ENCODE measurements at places on chromosomes 3 and 15.
A peak's percentile ranks its signal among the peaks of the same experiment; 100 is the strongest.

- DNase-seq = no peak
Observed at GRCh38 chr3:126370606-126371005, 13.4 kb upstream of the KLF15 start.

DNA sequence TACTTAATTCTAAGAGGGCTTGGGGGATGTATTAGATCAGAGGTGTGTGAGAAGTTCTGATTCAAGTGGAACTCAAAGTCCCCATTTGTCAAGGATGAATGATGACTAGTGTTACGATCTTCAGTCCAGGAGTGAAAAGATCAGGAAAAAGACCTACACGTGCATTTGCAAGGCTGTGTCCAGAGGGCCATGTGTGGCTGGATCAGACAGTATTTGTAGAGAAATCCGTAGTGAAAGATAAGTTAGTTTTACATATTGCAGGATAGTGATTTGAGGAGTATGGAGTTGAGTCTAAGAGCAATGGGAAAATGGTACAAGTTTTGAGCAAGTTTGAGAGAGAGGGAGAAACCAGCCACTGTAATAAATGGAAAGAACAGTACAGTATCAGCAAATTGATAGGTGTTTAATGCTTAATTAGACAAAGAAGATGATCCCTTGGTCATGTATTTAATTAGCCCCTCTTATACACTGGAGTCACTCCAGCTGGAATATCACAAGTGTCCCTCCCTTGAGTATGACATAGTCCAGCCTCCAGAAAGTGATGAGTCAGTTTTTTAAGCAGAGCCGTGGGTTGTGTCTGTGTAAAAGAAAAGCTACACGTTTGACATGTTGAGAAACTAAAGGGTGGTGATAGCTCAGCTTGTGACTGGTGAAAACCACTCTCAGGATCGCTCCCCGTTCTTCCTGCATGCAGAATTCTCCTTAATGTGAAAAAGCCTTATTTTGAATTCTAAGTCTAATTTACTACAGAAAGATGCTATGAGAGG, 348.8 kb downstream of the ROBO1 start:
- no peak for DNase-seq

- DNase-seq = no peak
Observed at GRCh38 chr3:60107275-60107674, 1057.5 kb upstream of the CFAP20DC start.

GRCh38 chr15:53955396-53955795, 22.8 kb upstream of the UNC13C start:
- no peak for DNase-seq

DNA sequence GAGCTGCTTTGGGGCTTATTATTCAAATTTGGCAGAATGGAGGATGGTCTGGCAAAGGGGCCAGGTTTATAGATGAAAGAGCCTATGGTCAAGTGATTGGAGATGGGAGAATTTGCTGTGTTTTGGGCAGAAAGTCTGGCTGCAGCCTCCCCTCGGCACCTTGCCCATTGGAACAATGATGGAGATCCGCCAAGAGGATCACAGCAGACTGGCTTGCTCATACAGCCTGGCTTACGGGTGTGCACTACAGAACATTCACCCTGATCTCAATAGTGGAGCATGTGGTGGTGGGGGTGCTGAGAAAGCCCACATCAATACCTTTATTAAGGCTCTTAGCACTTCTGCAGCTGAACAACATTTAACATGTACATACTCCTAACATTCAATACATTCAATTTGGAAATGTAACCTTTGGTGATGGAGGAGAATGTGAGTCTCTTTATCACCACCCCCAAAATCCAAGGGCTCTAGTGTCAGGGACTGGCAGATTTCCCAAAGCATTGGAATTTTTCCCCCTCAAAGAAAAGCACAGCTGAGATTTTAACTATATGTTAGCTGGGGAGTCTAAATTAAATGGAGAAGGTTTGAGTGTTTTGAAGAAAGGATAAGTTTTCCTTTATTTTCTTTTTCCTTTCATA, 118.4 kb upstream of the TMC3 start:
- no peak for DNase-seq

DNA sequence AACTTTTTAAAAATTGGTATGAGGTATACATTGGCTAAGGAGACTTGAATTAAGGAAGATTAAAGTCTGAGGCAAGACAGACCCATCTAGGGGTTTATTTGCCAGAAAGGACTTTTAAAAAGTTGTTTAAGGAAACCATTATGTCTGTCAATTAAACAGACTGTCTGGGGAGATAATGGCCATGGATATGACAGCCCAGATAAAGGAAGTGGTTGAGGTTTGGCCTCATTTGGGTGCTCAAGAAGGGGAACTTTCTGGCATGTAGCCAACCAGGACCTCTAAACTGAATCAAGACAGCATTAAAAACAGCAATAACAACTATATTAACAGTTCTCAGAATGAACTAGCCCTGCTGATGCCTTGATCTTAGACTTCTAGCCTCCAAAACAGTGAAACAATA, 9.9 kb upstream of the CD200R1L start:
- no peak for DNase-seq

- DNase-seq = no peak
Observed at GRCh38 chr3:110618512-110619226, 452.9 kb upstream of the NECTIN3 start.

GRCh38 chr3:12395349-12396012, 88.8 kb upstream of the TSEN2 start:
- DNase-seq = peak; percentile 37

- peak; percentile 46 for DNase-seq
Observed at GRCh38 chr3:5187920-5188418, 462 bp downstream of the EDEM1 start.

GRCh38 chr3:10074666-10075065, 33.4 kb downstream of the FANCD2OS start:
- DNase-seq = peak; percentile 11

- DNase-seq = no peak
Observed at GRCh38 chr3:113560831-113561623, 28.7 kb downstream of the SIDT1 start.

DNA sequence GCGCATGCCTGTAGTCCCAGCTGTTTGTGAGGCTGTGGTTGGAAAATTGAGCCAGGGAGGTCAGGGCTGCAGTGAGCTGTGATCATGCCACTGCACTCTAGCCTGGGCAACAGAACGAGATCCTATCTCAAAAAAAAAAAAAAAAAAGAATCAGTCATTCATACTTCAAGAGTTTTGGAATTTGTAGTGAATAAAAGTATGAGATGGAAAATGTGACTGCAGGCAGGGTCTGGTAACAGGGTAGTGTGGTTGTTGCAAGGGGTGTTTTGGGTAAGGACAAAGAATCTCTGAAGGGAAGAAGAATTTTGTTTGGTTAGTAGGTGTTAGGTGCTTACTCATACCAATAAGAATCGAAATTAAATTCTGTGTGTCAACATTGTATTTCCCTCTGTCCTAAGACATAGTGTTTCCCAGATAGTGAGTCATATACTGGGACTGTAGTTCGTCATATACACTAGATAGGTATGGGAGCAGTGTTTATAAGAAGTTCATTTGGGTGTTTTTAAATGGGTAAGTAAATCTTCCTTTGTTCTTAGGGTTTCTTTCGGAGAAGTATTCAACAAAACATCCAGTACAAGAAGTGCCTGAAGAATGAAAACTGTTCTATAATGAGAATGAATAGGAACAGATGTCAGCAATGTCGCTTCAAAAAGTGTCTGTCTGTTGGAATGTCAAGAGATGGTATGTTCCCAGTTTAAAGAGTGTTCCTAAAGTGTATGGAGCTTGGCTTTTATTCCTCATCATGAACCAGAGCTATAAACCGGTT, 14.2 kb downstream of the NR1D2 start:
- peak; percentile 88 for DNase-seq

- no peak for DNase-seq
Observed at GRCh38 chr3:13203398-13204176, 130.4 kb upstream of the IQSEC1 start.

DNA sequence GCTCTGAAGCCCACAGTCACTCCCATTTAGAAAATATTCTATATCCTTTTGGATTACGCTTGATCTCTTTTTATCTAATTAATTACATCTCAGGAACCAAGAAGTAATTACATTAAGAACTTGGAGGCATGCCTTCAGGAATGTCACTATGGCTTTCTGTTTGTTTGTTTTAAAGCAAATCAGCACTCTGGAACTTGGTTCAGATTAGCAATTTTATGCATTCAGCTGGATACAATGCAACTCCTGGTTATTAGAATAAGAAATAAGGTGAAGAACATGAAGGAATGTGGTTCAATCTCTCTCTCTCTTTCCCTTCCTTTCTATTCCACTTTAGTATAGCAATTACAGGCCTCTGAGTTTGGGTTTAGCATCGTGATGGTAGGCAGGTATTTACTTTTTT, 235.8 kb downstream of the FHIT start:
- DNase-seq = no peak

DNA sequence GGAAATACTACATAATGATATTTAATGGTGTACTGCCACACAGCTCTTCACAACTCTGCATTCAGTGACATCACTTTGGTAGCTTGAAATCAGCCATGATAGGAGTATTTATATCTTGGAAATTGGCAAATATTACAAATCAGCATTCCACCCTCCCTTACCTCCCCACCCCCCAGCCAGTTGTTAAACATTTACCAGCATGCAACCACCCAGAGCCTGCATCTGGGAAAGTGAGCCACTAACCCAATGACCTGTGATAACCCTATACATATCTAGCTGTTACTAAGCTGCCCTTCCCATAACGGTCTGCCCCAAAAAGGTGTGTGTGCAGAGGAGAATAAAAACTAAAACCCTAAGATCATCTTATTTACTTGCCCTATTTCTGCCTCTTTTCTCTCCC, 44.6 kb upstream of the SATB1 start:
- DNase-seq = no peak

GRCh38 chr3:140756240-140757016, 78.6 kb downstream of the TRIM42 start:
- no peak for DNase-seq

GRCh38 chr15:70412794-70413193, 315.1 kb upstream of the TLE3 start:
- no peak for DNase-seq

- DNase-seq = no peak
Observed at GRCh38 chr3:82875401-82875800, 1114.0 kb upstream of the GBE1 start.

GRCh38 chr3:194277786-194278130, 73.4 kb downstream of the CPN2 start:
- no peak for DNase-seq

DNA sequence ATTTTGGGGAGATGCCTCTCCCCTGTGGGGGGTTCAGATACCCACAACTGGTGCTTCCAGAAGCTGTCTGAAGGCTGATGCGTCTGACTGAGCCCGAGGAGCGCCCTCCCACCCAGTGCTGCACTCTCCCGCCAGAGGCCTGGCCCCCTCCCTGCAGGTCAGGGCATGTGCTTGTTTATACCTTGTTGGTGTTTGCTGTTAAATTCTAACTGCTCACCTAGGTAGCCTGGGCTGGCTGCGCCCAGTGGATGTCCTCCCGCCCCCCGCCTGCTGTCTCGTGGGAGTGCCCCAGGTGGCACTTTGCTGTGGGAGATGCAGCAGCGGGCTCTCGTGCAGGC, 12.9 kb downstream of the KLF13 start:
- no peak for DNase-seq

DNA sequence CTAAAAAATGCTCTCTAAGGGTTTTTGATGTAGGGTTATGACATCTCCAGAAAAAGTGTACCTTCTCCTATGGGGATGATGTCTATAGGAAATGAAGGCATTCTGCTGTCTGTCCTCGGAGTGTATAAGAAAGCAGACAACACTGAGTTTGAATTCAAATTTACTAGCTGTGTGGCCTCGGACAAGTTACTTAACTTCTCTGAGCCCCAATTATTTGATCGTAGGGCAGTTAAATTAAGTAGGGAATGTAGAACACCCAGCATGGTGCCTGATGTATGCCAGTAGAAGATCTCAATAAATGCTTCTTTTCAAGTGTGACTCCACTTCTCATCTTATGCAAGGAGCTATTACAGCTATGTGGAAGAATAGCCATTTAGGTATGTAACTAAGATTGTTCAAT, 184.6 kb downstream of the CPNE4 start:
- no peak for DNase-seq

GRCh38 chr3:73479325-73479724, 145.4 kb downstream of the PDZRN3 start:
- no peak for DNase-seq

- DNase-seq = peak; percentile 80
Observed at GRCh38 chr3:191328962-191329653, at the start of gene CCDC50. Gene CCDC50 (plus strand): TSS chr3:191329394. CDS start chr3:191329675, 281 bp downstream.

DNA sequence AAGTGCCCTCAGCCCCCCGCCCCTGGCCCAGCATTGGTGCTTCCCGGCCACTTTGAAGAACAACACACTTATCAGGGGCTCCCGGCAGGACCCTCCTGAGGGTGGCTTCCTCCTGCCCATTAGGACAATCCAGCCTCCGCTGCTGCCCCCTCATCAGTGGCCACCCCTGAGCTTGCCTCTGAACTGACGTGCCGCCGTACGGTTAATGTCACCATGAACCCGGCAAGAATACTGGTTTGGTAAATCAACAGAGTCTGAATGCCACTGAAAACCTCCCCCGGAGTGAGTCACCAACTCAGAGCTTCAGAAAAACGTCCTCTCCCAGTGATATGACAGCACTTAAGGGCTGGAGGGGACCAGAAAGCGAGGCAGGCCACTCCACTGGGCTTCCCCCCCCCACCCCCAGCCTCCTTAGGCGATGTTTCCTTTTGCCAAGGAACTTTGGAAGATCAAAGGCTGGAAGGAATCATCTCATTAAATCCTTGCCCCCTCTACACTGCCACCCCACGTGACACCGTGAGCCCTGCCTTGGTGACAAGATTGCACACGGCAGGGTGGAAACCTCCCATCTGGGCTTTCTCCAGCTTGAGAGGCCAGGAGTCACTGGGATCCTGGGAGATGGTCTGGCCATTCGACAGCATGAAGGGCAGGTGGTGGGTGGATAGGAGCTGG, 142.1 kb downstream of the NUP210 start:
- peak; percentile 17 for DNase-seq

- DNase-seq = no peak
Observed at GRCh38 chr15:27328186-27328585, 357.2 kb downstream of the GABRG3 start.

DNA sequence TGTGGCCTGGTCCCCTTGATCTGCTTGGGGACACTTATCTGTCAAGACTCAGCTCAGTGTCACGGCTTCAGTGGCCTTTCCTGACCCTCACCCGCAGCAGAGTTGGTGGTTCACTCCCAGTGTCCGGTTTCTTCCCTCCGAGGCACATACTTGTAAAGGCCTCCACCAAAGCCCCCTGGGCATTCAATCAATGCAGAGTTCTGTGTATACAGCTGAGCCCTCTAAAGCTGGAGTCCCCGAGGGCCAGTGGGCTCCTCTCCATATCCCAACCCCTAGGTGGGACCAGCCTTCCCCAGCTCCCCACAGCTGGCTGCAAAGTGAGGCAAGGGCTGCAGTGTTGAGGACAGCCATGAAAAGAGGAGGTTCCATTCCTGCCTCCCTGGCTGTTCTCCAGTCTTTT, 70.9 kb upstream of the RGMA start:
- DNase-seq = no peak

- DNase-seq = no peak
Observed at GRCh38 chr15:101368086-101368780, 73.2 kb upstream of the SNRPA1 start.
